ENCODE measurements at places on chromosomes 12 and 14.
A peak's percentile ranks its signal among the peaks of the same experiment; 100 is the strongest.

DNA sequence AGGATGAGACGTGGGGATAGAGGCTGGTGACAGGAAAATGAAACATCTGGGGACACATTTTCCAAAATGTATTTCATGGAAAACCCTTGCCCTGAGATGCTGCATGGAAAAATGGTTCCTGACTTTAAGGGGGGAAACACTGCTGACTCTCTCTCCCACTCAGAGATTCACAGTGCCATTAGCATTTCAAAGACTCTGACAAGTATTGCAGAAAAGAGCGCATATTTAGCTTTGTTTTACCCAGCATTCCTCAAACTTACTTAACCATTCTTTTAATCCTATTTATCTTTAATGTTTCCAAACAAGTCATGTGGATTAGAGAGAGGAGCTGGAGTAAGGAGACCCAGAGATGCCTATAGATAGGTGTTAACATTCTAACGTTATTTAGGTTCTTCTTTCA, 141.8 kb upstream of the DYRK2 start:
- no peak for DNase-seq

GRCh38 chr14:55366271-55366670, 45.4 kb downstream of the ATG14 start:
- peak; percentile 45 for DNase-seq

GRCh38 chr14:59085207-59085739, 103.2 kb upstream of the DAAM1 start:
- no peak for DNase-seq

GRCh38 chr12:109861689-109862314, 18.5 kb downstream of the GLTP start:
- DNase-seq = no peak

- peak; percentile 26 for DNase-seq
These were observed 292.9 kb downstream of the BMP4 start for GRCh38 chr14:53663709-53664108.
